ENCODE measurements at places on chromosomes 16 and 17.

DNA sequence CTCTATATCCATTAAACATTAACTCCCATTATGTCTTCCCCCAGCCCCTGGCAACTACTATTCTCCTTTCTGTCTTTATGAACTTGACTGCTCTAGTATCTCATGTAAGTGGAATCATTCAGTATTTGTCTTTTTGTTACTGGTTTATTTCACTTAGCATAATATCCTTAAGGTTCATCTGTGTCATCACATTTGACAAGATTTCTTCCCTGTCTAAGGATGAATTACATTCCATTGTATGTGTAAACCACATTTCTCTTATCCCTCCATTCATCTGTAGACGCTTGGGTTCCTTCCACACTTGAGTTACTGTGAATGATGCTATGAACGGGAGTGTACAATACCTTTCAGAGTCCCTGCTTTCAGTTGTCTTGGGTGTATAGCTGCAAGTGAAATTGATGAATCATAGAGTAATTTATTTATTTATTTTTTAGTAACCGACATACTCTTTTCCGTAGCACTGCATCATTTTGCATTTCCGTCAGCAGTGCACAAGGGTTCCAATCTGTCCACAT lies 399.7 kb upstream of the RBFOX1 start:
- DNase-seq: no peak

GRCh38 chr17:50949989-50950877 lies 84.1 kb upstream of the TOB1 start:
- peak; percentile 60 for DNase-seq

DNA sequence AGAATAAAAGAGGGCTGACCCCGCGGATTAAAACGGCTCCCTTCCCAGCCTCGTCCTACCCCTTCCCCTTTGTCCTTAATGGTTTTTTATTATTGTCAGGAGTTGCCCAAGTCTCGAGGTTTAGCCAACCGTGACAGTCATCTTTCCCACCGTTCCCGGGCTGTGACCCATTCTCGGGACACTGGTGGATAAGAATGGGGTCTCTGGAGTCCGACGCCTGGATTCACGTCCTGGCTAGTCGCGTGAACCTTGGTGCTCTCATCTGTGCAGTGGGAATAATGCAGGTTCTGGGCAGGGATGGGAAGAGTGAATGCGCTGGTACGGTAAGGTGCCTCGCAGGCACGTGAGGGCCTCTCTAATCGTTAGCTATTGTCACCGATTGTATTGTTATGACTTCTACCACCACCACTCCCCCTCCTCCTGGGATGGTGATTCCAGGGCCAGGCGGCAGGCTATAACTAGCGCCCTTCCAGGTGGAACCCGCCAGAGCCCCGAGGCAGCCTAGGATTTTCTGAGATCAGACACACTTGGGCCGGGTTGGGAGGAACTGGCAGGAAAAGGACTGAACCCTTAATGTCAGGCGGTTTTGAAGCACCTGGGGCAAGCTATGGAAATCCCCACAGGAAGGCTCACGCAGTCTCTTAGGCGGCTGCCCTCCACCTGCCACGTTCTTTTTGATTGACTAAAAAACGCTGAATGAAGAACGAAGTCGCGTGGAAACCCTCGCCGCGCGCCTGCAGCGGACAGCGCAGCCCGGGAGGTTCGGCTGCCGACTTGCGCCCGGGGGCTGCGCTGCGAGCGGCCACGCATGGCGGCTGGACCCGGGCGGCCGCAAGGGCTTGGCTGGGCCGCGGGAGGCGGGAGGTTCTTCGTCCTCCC lies 2.7 kb downstream of the HS3ST3B1 start:
- peak; percentile 56 for DNase-seq

DNA sequence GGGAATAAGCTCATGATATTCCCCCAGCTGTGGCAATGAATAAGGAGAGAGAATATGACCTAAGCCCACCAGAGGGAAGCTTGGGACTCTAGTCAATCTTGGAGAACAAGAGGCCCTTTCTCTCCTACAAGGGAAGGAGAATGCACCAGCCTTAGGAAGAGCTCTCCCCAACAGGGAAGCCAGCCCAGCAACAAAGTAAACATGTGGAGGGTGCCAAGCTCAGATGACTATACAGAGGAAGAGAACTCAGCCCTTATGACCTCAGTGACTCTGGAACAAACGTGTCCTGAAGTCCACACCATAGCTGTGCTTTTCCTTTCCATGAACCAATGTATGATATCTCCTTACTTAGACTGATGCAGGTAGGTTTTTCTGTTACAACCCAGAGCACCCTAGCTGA lies 219.7 kb downstream of the GSG1L start:
- no peak for DNase-seq

DNA sequence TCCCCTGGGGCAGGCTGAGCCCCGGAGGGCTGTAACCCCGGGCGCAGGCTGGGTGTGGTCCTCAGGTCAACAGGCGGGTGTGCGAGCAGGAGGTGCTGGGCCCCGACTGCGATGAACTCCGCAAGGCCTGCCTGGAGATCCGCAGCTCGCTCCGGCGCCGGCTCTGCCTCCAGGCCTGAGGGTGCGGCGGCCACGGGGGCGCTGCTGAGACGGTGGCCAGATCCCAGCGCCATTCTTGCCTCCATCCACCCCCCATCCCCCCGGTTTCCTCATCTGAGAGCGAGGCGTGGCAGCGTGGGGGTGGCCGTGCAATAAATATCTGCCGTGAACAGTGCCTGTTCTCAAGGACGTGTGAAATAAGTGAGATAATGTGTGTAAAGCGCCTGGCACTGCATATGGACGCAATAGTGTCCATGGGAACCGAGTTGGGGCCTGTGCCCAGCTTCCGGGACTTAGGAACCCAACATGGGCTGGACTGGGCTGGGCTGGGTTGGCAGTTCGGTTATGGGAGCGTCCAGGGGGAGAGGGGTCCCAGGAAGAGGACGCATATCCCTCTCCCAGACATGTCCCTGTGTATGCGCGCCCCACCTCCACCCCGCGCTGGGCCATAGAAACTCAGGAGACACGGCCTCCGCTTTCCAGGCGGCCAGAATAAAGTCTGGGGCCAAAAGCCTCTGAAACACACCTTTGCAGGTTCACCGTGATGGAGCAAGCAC lies 15.0 kb downstream of the ZNF213 start:
- DNase-seq: peak; percentile 57

Data from activated CD4-positive, CD25-positive, alpha-beta regulatory T cell treated with anti-CD3 and anti-CD28 coated beads, Interleukin-2, amount 50 U/mL, for 72 hours (primary cell).